ENCODE measurements at places on chromosomes 7 and 10.
A peak's percentile ranks its signal among the peaks of the same experiment; 100 is the strongest.

DNA sequence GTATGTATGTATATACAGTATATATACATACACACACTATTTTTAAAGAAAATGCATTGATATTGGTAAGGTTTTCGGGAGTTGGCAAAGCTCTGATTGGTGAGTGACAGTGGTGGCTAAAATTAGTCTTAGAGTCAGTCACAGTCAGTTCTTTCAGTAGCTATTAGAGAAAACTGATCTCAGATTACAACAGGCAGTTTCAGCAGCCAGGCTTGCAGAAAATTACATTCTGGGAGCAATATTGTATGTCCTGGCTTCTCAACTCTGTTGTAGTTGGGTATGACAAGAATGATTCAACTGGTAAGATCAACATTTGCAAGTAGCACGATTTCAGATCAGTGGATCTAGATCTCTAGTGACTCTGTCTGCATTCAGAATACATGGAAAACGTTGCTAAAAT is 897.9 kb upstream of the AUTS2 start:
- DNase-seq: no peak

DNA sequence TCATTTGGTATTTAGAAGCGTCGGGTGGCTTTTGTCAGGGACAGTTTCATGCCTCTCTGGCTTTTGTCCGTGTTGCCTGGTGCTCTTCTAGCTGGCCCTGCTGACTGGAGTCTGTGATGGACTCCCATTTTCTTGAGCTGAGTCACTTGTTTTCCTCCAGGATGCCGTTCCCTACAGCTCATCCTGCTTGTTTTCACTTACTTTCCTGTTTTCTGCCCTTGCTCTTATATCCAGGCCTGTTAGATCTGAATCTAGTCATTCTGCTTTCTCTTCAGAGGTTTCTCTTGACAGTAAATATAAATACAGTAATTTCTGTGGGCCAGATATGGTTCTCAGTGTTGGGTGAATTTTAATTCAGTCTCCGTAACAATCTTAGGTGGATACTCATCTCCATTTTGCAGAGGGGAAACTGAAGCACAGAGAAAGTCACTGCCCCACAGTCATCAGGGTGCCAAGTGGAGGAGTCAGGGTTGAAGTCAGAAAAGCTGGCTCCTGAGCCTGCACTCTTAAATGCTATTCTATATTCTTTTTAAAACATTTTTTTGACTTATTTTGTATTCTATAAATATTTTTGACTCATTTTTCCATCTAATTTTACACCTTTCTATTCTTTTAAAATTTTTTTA is 85.4 kb downstream of the CCNY start:
- DNase-seq: peak; percentile 99

DNA sequence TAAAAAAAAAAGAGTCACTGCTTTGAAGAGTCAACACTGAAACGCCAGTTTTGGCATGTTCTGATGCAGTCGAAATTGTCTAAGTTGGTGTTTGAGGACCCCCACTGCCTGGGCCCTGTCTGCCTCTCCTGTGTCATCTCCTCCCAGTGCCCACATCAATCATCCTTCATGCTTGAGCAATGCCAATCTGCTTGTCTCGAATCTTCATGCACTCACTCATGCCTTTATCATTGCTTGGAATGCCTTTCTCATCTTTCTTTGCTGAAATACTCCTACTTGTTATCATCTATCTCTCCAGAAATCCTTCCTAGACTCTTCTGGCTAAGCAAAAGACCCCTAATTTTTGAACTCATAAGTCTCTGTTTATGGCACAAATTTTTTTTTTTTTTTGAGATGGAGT is 42.1 kb upstream of the PLPP4 start:
- no peak for DNase-seq

DNA sequence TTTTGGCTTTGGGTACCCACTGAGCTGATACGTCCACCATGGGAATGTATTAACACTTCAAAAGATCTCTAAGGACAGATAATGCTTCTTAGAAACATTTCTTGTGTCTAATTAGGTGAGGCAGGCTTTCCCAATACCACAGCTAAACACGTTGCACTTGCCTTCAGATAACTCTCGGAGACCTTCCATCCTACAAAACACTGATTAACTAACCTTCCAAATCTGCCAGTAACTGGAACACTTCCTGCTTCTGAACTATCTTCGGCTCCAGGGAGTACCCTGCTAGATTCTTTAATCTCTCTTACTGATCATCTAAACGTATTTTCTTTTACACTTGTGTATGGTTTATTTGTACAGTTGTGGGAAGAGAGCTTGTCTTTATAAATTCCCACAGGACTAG is 1.1 kb upstream of the WNT16 start:
- no peak for DNase-seq

- DNase-seq: no peak
These were observed 170.5 kb downstream of the CDC14C start for GRCh38 chr7:49094866-49095265.

- peak; percentile 84 for DNase-seq
These were observed 25.3 kb downstream of the HK1 start for GRCh38 chr10:69303632-69304051.

DNA sequence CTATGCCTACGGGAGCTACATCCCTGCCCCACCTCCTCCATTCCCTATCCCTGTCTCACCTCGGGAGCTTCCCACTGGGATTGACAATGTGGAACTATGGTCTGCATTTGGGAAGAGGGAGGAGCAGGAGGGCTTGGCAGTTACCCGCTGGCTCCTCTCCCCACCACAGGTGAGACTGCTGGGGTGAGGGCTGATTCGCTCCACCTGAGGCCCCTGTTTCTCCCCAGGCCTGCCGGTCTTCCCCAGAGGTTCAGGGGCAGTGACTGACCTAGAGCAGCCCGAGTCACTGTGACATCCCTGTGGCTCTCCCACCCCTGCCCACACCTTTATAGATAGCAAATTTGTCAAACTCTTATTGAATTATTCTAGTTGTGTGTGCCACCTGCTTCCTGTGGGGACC is 252.6 kb downstream of the GLRX3 start:
- DNase-seq: no peak

GRCh38 chr7:48112401-48113165 is 23.5 kb downstream of the UPP1 start:
- DNase-seq: peak; percentile 31

- DNase-seq: no peak
These were observed at the start of gene FAM180A for GRCh38 chr7:135748770-135749169. TSS of gene FAM180A (minus strand) at chr7:135748813. CDS start at chr7:135748580, 233 bp downstream.

DNA sequence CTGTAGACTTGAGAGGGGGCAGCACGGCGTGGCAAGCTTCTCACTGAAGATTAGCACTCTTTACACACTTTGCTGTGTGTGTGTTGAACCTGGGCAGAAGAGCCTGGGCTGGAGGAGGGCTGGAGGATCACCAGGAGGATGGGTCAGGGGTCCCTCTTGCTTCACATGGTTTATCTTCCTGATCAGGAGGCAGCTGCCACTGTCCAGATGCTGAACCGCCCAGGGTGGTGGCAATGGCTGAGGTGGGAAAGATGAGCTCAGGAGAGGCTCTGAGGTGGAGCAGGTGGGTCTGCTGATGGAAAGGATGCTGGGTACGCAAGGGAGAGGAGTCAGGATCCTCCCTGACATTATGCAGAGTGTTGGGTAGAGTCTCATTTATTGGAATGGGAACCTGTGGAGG is 191.5 kb downstream of the RAMP3 start:
- DNase-seq: no peak

DNA sequence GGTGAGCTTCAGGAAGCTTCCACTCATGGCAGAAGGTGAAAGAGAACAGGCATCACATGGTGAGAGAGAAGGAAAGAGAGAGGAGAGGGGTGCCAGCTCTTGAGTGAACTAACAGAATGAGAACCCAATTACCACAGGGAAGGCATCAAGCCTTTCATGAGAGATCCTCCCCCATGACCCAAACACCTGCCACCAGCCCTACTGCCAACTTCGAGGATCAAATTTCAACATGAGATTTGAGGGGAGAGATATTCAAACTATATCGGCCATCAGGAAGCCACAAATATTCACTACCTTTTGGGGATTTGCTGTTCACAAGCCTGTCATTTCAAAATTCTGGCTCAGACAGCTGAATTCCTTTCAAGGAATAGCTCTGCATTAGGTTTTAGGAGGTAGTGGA is 39.9 kb upstream of the SMNDC1 start:
- DNase-seq: no peak

DNA sequence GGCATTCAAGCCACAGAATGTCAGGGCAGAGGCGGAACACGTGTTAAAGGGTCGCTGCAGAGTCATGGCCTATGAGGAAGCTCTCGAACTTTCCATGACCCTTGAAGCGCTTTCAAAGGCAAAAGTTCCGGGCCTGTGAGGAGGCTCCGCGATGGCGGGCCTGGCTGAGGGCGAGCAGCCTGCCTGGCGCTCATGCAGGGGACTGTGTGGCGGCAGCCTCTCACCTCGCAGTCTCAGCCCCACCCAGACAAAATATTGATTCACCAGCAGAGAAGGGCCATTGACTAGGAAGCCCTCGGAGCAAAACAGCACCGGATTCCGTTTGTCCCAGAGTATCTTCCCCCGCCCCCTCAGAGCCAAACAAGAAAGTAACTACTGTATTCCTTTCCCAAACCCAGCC is 12.8 kb upstream of the CNNM1 start:
- no peak for DNase-seq

DNA sequence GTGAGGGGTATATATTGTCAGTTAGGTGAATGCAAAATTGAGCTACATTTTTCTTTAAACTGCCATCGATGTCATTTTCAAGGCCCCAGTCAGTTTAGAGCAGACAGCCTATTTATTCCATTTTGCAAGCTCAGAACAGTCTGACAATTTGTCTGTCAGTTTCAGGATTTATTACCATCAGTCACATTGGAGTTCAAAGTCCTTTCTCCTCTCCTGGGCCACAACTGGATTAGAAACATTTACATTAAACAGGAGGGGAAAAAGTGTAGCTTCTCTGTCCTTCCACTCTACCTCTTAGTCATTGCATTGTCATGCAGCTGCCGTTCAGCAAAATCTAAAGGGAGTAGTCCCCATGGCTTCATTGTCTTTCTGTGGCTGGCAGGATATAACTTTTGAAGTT is 3.5 kb upstream of the GHITM start:
- DNase-seq: peak; percentile 10

- DNase-seq: no peak
These were observed 60.9 kb downstream of the SLC35B4 start for GRCh38 chr7:134255814-134256213.
